NCI-H1417 treated with DMSO at 0.1 percent for 48 hours (cell line): ENCODE measurements at places on chromosomes 3 and 15.

DNA sequence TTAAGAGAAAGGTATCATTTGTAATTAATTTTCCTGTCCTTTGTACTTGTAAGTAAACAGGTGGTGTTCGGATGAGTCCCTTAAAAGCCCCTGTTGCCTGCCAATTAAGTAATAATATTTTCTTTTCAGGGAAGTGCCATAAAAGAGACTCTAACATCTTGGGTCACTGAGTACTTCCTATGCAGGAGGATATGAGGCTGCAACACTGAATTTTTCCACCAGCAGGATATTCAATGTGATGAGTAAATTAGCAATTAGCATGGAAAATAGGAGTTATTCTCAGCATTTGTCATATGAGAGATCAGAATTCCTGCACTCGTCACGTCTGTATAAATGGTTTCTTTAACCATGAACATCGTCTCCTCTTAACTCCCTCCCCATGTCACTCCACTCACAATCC lies 45.4 kb downstream of the WWTR1 start:
- no peak for DNase-seq

DNA sequence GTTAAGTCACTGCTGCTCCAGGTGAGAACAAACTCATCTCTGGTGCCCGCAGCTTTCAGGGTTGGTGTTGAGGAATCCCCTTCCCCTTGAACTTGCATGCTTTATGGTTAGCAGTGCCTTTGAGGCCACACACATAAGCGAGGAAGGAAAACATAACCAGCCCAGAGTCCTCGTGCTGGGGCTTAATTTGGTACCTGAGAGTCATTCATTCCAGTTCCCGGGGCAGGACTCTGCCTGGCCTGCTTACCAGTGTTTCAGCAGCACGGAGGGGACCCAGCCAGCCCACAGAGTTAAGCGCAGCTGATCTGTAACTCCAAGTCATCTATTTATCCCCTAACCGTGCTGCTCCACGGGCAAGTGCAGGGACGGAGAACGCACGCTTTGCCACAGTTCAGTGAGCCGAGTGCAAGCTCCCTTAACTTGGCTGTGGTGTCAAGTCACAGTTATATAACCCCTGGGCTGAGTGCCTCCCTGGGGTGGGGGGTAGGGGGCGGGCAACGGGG lies 302.3 kb upstream of the ICE2 start:
- DNase-seq, result no peak

- no peak for DNase-seq
Measured at GRCh38 chr3:93969443-93969842, 4.3 kb downstream of the PROS1 start.

- no peak for DNase-seq
Measured at GRCh38 chr3:99071096-99071495, 169.6 kb upstream of the DCBLD2 start.

DNA sequence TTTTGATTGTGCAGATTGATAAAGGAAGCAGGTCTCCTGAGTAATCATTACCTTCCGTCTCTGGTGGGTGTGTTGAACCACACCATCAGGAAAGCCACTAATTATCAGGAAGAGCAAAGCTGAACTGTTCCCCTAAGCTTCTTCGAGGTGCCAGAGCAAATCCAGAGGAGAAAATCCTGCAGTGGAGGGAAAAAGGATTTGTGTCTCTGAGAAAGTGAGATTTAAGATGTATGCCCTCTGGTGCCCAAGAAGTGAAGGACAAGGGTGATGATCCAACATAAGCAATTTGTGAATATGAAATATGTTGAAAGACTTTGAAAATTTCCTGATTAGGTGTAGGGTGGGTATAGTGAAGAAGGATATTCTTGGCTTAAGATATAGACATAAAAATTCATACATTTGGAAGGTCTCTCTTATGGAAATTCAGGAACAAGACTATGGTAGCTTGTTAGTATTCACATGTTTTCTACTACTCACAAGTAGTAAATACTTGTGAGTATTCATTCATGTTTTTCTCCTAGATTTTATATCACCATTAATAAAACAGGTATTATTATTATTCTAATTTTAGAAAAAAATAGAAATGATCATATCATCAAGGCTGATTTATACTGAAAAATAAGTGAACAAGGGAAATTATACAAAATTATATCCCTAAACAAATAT lies 34.8 kb downstream of the COMMD2 start:
- DNase-seq, result peak; percentile 13

GRCh38 chr15:47813748-47814384 lies 96.6 kb downstream of the SEMA6D start:
- no peak for DNase-seq

DNA sequence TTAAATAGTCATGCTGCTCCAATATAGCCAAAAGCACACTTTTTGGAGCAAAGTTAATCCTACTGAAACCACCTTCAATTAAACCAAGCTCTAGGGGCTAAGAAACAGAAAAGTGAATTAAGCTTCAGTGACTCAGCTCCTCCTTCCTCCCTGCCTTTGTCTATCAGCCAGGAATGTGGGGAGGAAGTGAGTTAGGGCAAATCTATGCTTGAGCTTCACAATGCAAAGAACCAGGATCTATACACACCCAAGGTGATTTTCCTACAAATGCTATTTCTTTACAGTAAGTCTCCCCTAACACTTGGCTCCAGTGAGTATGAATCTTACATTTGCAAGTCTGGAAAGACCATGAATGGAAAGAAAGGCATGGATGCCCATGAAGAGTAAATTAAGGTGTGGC lies 212.1 kb downstream of the P3H2 start:
- no peak for DNase-seq

- no peak for DNase-seq
Measured at GRCh38 chr3:40223856-40224255, 85.7 kb upstream of the EIF1B start.

- no peak for DNase-seq
Measured at GRCh38 chr3:12150112-12150511, 8.6 kb downstream of the TIMP4 start.

- no peak for DNase-seq
Measured at GRCh38 chr15:39756806-39757522, 25.7 kb downstream of the FSIP1 start.

- DNase-seq, result no peak
Measured at GRCh38 chr15:79450648-79451047, 18.5 kb downstream of the MINAR1 start.

GRCh38 chr3:60263191-60263590 lies 988.1 kb downstream of the FHIT start:
- DNase-seq, result no peak

DNA sequence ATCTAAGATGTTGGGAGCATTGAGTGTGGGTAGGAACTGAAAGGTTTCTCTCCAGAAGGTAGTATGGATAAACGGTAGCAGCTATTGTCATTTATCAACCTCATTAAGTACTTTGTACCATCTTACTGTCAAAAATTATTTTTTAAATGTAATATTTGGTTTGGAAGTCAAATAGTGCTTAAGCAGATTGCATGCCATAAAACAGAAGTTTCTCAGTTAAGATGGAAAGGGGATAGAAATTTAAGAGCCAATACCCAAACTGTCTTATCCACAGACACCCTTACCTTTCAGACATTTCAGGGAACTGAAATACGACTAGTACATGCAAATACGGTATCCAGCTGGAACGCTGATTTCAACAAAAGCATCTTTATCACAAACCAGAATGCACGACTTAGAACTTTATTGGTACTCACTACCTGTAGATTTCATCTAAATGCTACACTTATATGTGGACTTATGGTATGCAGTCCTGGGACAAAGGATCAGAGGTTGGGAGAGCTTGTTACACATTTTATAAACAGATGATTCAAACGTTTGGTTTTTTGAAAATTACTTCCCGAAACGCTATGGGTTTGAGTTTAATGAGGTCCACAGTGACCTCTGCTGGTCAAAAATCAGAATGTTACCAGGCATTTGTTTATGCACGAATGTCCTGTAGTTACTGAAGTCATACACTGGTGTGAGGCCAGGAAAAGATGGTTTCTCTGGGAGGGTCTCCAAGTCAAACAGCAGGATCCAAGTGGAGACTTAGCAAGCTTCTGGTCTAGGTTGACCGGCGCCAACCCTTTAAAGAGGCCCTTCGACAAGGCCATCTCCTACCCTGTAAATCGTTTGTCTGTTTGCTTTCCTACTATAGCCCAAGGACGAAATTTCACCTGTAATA lies 45.7 kb upstream of the DUT start:
- peak; percentile 23 for DNase-seq

DNA sequence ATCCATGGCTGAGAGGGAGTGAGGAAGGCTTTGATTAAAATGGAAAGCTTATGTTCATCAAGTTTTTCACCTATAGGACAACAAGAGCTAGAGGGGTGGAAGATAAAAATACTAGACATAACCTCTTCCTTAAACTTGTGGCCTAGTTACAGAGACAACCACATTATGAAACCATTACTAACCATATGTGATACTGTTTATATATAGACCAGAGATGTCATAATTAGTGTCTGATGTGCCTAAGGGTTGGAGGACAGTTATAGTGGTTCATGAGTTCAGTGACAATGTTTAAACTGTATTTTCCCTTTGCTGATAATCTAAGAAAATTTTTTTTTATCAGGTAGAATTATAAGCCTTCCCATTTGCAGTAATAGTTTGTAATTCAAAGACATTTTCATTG lies 23.7 kb downstream of the PHLDB2 start:
- no peak for DNase-seq

GRCh38 chr3:160065786-160066185 lies 77.2 kb downstream of the IL12A start:
- no peak for DNase-seq

DNA sequence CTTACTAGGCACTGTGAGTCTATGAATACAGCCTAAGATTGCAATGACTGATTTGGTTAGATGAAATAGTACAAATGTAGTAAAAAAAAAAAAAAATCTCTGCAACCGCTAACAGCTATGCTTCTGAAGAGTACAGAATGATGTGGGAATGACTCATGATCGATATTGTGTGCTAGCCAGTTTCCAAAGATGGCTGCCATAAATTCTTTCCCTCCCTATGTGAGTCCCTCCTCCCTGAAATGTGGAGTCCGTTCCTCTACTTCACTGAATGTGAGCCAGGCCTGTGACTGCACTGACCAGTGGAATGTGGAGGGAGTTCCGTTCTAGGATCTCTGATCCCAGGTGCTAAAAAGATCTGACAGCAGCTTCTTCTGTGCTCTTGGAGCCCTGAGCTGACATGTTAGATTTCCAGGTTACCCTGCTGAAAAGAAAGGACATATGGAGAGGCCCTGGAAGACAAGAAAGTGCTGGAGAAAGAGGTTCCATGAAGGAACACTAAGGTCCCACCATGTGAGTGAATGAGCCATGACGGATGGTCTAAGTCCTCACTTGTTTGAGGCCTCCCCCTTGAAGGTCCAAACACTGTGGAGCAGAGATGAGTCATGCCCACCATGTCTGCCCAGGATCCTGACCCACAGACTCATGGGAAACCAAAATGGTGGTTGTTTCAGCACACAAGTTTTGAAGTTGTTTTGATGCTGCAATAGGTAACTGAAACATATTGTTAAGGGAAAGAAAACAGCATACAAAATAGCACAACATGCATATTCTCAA lies 46.3 kb downstream of the DGKG start:
- no peak for DNase-seq

- DNase-seq, result no peak
Measured at GRCh38 chr3:67093305-67093704, 95.2 kb downstream of the KBTBD8 start.

DNA sequence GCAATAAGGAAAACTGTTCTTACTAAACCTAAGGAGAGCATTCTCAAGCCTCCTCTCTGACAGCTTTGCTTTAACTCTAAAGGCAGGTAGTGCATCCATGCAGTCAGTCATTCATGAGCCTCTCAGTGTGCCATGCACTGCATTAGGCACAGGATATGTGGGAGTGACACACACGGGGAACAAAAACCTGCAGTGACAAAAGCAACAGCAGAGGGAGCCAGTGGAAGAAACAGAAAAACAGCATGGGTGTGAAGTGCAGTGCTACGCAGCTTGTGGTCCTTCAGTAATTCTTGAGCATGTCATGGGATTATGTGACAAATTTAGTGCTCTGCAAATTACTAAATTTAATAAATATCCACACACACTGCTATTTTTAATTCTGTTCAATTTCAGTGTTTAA lies 230.7 kb downstream of the BBX start:
- DNase-seq, result no peak

GRCh38 chr3:32888739-32889138 lies 62.7 kb upstream of the CCR4 start:
- no peak for DNase-seq
